Activated naive CD4-positive, alpha-beta T cell treated with anti-CD3 and anti-CD28 coated beads, Interleukin-2, amount 50 U/mL, for 16 hours (primary cell): ENCODE measurements at places on chromosomes 1 and 21.

GRCh38 chr1:244076740-244077139 is 25.7 kb downstream of the ZBTB18 start:
- no peak for DNase-seq

DNA sequence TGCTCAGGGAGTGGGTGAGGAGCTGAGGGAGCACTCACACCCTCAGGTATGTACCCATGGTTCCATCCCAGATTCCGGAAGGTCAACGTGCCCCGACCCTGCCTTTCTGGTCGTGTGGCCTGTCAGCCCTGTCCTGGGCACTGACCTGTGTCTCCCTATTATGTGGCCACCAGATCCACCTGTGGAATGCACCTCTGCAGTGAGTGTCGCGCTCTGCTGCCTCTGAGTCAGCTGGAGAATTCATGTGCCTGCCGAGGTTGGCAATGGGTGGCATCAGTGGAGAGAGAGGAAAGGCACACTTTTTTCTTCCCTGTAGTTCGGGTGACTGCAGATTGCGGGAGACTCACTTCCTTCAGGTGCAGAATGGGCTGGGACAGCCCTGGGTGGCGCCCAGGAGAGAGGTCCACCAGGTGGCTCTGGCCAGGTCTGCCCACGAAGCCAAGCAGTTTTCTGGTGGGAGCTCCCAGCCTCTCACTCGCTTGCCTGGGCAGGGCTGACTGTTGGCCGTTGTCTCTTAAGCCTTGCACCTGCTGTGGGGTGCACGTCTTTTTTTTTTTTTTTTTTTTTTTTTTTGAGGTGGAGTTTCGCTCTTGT is 176.1 kb upstream of the TMEM51 start:
- DNase-seq = no peak

DNA sequence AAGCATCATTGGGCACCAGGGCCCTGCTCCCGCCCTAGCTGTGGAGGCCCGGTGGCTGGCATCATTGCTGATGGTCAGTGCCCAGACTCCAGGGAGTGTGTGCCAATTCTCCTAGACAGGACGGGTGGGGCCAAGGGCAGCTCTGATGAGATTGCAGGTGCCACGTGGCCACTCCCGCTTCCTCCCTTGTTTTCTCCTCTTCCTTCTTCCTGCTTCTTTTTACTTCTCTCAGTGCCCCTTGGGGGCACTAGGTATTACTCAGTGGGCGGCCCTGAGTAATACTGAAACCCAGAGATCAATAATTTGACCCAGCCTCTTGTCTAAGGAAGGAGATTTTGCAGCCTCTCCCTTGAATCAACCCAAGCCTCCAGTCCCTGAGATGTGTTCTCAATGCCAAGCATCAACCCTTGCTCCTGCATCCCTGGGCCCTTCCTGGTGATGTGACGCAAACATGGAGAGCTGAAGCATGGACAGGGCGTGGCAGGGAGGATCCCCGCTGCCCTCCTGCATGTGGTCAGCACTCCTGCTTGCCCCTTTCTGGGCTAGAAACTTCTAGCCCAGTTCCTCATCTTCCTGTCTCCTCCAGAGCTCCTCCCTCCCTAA is 32.4 kb downstream of the CDK18 start:
- DNase-seq = no peak

GRCh38 chr1:182789138-182790076 is at the start of gene NPL:
Gene NPL (plus strand): TSS chr1:182789773. CDS start chr1:182794372, 4,599 bp downstream.
- peak; percentile 87 for DNase-seq

DNA sequence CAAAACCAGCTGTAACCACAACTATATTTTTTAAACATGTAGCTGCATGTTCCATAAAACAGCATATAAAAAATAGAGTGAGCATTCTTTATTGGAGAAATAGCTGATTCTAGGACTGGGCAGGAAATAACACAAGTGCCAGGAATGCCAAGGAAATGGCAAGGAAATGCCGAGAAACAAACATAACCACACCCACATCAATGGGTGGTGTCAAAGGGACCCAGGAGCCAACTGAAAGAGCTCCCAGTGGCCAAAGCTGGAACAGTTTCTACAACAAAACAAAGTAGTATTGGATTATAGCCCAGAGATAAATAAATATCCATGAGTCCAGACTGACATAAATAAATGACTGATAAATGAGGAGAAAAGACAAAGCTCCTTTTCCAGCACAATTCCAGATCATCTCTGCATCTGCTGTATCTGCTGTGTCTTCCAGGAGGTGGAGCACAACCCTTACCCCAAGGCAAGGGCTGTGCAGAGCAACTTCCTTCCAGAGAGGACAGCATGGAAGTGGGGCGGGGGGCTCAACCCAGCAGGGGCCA is 28.1 kb downstream of the ADARB1 start:
- DNase-seq = no peak

- no peak for DNase-seq
These were observed 85.2 kb downstream of the ARHGEF10L start for GRCh38 chr1:17624611-17625233.

GRCh38 chr1:184052194-184052559 is 647 bp downstream of the TSEN15 start:
- DNase-seq = no peak

DNA sequence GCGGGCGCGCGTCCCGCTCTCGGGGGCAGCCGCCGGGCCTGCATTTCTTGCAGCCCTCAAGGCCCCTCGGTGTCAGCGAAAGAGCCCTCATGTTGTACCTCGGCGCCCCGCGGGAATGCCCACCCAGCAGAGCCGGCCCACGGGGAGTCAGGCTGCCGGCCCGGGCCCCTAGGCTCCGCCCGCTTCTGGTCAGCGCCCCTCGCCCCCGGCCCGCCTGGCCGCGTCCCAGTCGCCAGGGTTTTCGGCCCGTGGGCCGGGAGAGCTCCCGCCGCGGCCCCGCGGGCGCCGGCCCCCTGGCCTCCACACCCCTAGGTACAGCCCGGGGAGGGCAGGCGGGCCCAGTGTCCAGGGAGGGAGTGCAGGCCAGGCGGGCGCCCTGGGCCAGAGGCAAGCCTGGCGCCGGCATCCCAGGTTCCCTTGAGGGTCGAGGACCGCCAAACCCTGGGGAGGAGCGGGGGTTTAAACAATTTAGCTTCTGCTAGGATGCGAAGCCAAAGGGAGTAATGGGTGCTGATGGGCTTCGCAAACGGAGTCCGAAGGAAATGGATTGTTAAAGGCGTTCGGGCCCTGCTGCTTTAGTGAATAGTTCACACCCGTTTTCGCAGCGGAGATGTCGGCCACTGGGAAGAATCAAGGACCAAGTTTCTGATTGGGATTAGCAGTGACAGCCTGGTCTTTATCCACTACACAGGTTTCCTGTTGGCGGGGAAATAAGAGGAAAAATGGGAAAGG is 486 bp upstream of the KCNA3 start:
- no peak for DNase-seq

- DNase-seq = no peak
These were observed 24.4 kb downstream of the SPSB1 start for GRCh38 chr1:9317072-9317471.

DNA sequence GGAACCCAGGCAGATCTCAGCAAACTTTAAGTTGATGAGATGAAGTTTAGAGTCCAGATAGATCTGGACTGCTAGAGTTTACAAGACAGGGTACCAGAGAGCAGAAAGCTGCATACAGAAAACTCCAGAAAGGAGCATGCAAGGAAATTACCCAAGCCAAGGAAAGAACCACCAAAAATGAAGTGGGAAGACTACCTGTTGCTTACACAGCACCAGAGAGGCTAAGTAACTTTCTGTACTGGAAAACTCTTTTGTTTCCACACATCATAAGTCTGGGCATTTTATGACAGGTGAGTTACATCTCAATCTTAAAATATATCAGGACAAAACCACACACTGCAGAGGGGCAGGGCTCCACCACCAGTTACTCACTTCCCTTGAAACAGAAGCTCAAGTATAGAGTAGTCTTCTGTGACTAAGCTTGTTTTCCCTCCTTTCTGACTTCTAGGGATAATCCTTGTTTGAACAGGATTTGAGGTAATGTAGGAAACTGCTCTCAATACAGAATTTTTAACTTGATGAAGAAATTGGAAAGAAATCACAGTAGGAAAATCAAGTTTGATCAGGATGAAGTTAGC is 17.4 kb upstream of the GJA9 start:
- DNase-seq = no peak

DNA sequence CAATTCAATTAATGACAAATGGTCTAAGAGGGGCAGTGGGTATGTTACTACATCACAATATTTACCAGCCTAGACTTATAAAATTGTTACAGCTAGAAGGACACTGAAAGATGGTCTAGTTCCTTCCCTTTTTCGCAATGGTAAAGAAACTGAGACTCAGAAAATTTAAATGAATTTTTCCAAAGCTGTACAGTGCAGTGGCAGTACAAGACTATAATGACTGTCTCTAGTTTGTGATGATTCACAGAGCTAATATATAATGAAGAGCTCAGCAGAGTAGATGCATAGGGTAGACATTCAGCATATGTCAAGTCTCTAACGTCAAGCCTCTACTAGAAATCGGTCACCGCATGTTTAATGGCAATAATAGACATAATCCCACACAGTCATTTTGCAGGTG is 4.6 kb downstream of the PLPP3 start:
- no peak for DNase-seq

- DNase-seq = no peak
These were observed 49.3 kb upstream of the PSEN2 start for GRCh38 chr1:226820941-226821718.

DNA sequence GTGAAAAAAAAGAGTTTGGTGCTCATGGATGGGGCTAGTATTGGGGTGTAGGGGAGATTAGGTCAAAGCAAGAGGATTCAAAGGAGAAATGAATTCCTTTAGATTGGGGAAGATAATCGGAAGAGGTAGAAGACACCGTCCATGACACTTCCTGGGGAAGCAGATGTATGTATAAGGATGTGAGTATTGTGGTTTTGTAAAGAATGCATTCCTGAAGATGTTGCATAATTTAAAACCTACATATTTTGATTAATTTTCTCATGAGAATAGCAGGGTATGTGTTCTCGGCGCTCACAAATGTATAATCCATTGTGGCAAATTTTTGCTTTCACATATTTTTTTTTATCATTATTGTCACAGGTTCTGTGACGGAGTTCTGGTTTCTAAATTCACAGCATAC is 5.5 kb upstream of the LGALS8 start:
- no peak for DNase-seq

- DNase-seq = no peak
These were observed 281.6 kb upstream of the RGS18 start for GRCh38 chr1:191876631-191877030.

GRCh38 chr1:228288536-228289238 is 80.8 kb downstream of the OBSCN start:
- peak; percentile 7 for DNase-seq

DNA sequence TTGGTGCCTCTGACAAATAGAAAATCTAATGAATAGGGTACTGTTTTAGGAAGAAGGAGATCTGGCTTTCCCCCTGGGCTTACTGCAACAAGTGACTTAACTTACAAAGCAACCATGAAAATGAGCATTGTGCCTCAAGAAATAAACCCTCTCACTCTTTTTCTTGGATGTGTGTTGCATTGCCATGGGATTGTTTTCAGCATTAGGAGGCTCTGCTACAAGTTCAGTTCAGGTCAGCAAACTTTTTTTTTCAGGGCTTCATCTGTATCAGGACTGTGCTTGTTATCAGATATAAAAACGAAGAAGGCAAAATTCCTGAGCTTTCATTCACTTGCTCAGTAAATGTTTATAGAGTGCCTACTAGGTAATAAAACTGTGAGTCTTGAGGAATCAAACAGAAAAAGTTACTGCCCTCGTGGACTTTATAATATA is 37.8 kb upstream of the DOCK7 start:
- DNase-seq = no peak

GRCh38 chr21:45329261-45330074 is 41.8 kb upstream of the POFUT2 start:
- DNase-seq = no peak

- no peak for DNase-seq
These were observed 6.9 kb upstream of the TMEM81 start for GRCh38 chr1:205091043-205091740.

DNA sequence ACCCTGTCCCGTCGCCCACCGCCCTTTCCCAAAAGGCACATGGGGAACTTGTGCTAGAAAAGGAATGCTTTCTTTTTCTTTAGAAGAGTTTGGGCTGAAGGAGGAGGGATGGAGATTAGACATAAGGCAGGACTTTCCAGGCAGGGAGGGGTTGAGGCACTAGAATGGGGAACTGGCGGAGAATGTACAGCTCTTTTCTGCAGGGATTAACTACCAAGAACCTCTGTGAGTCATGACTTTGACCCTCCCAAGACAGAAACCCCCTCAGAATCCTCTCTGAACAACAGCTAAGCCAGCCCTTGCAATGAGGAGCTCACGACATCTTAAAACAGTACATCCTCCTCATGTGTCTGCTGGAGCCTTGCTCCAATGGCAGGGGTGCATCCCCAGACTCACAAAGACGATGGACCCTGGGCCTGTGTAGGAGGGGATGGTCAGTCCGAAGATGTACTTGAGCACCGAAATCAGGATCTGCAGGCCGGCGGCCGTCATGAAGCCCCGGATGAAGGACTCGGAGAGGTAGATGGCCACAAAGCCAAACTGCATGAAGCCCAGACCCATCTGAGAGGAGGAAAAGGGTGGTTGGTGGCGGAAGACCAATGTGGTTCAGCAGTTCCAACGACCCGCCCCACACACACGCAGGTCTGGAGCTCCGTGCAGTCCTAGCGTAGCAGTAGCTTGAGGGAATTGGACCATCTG is 13.6 kb downstream of the SLC26A9 start:
- no peak for DNase-seq

DNA sequence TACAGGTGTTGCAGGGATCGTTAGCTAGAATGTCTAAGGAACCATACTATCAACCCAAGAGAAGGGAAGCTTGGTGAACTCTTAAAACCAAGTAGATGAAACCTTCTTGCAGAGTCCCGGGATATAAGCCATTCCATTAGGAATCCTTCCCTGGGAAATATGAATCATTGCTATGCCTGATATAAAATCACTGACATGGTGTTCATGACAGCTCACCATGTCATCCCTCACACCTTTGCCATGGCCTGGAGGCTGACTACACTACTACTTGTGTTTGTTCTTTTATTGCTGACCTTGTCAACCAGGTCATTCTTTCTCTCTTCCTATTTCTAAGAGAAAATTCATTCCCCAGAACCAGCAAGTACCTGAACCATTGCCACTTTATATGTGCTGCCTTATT is 12.1 kb downstream of the ST6GALNAC3 start:
- DNase-seq = no peak

- DNase-seq = peak; percentile 65
These were observed at the start of gene RIPK4 for GRCh38 chr21:41766883-41767605. Gene RIPK4 (minus strand): TSS chr21:41767052. CDS start chr21:41767041, 11 bp downstream.

DNA sequence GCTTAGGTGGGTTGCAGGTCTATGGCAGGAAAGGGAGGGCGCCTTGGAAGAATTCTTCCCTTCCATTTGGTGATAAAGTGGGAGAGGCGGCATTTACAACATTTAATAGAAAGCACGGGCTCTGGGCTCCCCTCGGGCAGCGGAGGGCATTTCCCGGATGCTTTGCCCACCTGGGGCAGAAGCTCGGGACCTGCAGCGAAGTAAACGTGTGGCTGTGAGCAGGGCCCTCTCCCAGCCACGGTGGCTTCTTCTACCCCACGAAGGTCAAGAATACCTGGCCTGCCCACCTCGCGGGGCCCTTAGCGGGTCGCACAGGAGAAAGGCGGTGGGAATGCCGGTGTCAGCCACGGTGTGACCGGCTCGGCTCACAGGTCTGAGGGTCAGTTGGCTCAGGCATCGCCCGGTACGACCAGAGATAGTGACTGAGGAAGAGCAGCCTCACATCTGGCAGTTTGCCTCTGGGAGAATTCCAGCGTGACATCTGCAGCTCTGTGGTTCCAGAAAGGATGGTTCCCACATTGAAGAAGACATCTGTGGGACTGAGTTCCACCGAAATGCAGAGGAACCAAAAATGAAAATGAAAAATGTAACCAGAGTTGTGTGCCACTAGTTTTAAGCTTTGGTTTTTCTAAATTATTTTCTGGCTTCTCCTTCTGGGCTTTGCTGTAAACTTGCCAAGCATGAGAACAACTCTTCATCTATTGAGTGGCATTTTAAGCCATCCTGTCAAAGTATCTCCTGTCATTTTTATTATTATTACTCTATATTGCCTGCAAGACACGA is 720 bp upstream of the F3 start:
- DNase-seq = no peak
